ENCODE measurements at places on chromosomes 12 and 14.

- no peaks in the 10 kb centered on the region for H3K36me3 ChIP-seq
- no peak overlapping the region for H3K27ac ChIP-seq
- DNase-seq = no peak
- no peaks in the 10 kb centered on the region for H3K4me1 ChIP-seq
Measured at GRCh38 chr12:4997939-4998338, 45.7 kb upstream of the KCNA5 start.

- peaks cover 21% of the 10 kb centered on the region for H3K4me1 ChIP-seq
- DNase-seq = no peak
- H3K4me3 ChIP-seq = no peak overlapping the region
- no peaks in the 10 kb centered on the region for H3K27me3 ChIP-seq
- no peaks in the 10 kb centered on the region for H3K36me3 ChIP-seq
- H3K27ac ChIP-seq = no peak overlapping the region
Measured at GRCh38 chr12:123071857-123072256, 79.0 kb downstream of the PITPNM2 start.

- no peaks in the 10 kb centered on the region for H3K36me3 ChIP-seq
- DNase-seq = no peak
- peaks cover 38% of the 10 kb centered on the region for H3K27me3 ChIP-seq
- no peak overlapping the region for H3K4me3 ChIP-seq
- H3K4me1 ChIP-seq = peaks cover 14% of the 10 kb centered on the region
Measured at GRCh38 chr14:55889124-55889523, 229.1 kb upstream of the PELI2 start.

- H3K4me1 ChIP-seq = peaks cover 14% of the 10 kb centered on the region
- DNase-seq = no peak
- peaks cover 16% of the 10 kb centered on the region for H3K36me3 ChIP-seq
- no peak overlapping the region for H3K27ac ChIP-seq
Measured at GRCh38 chr12:49635656-49636055, 12.3 kb downstream of the PRPF40B start.

GRCh38 chr14:95260537-95261361 lies 59.0 kb downstream of the CLMN start:
- H3K27ac ChIP-seq = peak overlapping the region; percentile 48
- no peak overlapping the region for H3K4me3 ChIP-seq
- H3K4me1 ChIP-seq = peaks cover 34% of the 10 kb centered on the region
- no peaks in the 10 kb centered on the region for H3K27me3 ChIP-seq

DNA sequence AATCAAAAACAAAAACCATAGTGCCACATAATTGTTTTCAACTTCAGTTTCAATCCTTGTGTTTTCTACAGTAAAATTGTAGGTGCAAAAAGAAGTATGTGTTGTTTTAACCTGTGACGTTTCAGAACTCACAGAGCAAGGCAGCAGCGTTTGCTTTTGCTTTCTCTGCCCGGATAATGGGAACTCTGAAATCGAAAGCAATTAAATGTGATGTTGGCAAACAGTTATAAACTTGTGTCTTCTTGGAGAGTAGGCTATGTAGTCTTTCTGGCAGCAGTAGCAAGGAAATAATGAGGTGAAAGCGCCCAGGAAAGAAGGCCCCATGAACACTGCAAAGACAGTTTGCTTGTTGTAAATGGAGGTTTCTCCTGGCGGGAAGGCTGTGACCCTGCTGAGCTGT lies 39.1 kb downstream of the FNTB start:
- peaks cover 23% of the 10 kb centered on the region for H3K36me3 ChIP-seq
- DNase-seq = no peak
- H3K27me3 ChIP-seq = no peaks in the 10 kb centered on the region
- H3K4me1 ChIP-seq = no peaks in the 10 kb centered on the region
- H3K27ac ChIP-seq = no peak overlapping the region

DNA sequence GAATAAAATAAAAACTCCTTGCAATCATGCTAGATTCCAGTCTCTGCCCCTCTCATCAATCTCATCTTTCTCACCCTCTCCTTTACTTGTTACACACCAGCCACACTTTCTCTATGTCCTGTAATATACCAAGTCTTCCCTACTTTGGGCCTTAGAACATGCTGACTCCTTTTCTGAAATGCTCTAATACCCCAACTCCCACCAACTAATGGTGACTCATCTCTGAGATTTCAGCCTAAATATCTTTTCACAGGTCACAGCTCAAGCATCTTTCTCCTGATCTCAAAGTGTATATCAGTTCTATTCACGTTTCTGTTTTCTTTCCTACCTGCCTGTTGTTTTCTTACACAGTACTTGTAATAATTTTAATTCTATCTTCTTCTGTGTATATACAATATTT lies 378.9 kb upstream of the PRICKLE1 start:
- peaks cover 3% of the 10 kb centered on the region for H3K36me3 ChIP-seq
- peaks cover 19% of the 10 kb centered on the region for H3K4me1 ChIP-seq
- no peaks in the 10 kb centered on the region for H3K27me3 ChIP-seq
- no peak overlapping the region for H3K4me3 ChIP-seq
- no peak for DNase-seq

- no peaks in the 10 kb centered on the region for H3K27me3 ChIP-seq
- peak overlapping the region; percentile 0 for H3K27ac ChIP-seq
- DNase-seq = no peak
- H3K4me1 ChIP-seq = peaks cover 50% of the 10 kb centered on the region
Measured at GRCh38 chr12:116150001-116150400, 127.5 kb downstream of the MED13L start.

DNA sequence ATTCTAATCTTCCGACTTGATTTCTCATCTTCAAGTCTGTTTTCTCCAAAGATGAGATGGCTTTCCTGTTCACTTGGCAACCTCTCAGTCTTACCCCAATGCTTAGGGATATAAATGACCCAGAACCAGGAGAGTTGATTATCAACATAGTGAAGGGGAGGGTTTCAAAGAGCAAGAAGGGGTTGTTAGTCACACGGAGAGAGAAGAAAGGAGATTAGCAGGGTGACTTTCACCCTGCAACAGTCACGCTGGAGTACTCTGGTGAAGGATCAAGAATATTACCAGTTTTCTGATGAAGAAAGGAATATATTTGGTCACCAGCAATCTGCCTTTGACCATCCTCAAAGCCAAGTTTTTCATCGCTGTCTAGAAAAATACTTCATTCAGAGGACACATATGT lies at the start of gene TMEM52B:
TMEM52B (plus strand) TSS at position 212 of the 400 bp plus-strand sequence. CDS start 543 bp downstream, outside the sequence.
- DNase-seq = no peak
- H3K27me3 ChIP-seq = no peaks in the 10 kb centered on the region
- no peaks in the 10 kb centered on the region for H3K36me3 ChIP-seq
- H3K4me1 ChIP-seq = peaks cover 46% of the 10 kb centered on the region
- H3K4me3 ChIP-seq = peak within 1 kb of the TSS; percentile 1
